ENCODE measurements at places on chromosomes 2 and 18. TPM values are rescaled to one million over a fixed set of nuclear protein-coding genes. Genes with fewer than 3 reads are reported as not detected.

IL1B gene
- total RNA-seq = not detected

DNA sequence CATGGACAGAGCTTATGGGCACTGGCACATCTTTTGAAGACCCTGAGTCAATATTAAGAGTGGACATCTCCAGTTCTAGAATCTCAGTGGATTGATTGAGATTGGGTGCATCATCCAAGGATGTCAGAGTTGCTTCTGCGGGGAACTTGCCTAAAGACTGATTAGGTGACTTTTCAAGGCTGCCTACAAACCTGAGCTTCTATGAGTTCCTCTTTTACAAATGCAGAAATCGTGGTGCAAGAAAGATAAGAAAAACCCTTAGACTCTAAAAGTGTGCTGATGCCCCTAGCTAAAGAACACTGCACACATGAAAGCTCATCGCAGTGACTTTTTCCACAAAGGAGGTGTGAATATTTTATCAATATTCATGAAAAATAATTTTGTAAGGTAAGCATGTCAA, 86.8 kb upstream of the NEDD4L start:
- H3K27me3 ChIP-seq = no peaks in the 10 kb centered on the region
- no peak overlapping the region for H3K4me3 ChIP-seq

DNA sequence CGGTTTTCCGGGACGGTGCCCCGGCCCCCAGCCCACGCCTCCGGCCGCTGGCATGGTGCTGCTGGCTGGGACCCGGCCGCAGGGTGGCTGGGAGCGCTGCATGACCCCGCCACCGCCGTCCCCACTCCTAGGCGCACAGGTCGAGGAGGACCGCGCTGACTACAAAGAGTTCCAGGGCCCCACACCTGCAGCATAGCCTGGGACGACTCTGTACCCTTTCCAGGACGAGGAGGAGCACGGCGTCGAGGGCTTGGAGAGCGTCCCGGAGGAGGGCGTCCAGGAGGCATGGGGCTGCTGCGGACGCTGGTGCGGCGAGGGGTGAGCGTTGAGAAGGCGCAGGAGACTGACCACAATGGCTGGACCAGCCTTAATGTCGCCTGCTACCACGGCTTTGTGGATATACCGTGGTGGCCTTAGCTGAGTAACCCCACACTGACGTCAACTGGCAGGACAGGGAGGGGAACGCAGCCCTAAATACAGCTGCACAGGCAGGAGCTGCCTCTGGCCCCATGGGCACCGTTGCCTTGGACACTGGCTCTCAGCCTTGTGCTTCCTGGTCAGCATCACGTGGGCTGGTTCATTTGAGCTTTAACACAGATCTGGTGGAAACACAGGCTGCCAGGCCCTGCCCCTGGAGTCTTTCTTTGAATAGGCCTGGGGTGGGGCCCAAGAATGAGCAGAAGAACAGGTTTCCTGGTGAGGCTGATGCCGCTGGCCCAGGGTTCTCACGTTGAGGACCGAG, 40.9 kb upstream of the TRIM43B start:
- H3K4me1 ChIP-seq = peaks cover 4% of the 10 kb centered on the region
- no peaks in the 10 kb centered on the region for H3K27me3 ChIP-seq
- peak overlapping the region; percentile 43 for H3K4me3 ChIP-seq
- no peak for DNase-seq
- no peaks in the 10 kb centered on the region for H3K36me3 ChIP-seq
- no peak overlapping the region for H3K27ac ChIP-seq

- H3K27me3 ChIP-seq = no peaks in the 10 kb centered on the region
- no peak overlapping the region for H3K27ac ChIP-seq
- no peaks in the 10 kb centered on the region for H3K4me1 ChIP-seq
- H3K4me3 ChIP-seq = no peak overlapping the region
- no peak for DNase-seq
These were observed 503.1 kb upstream of the PKDCC start for GRCh38 chr2:41544709-41545108.

- H3K27me3 ChIP-seq = peaks cover 2% of the 10 kb centered on the region
- H3K4me3 ChIP-seq = peak overlapping the region; percentile 63
- H3K27ac ChIP-seq = no peak overlapping the region
- no peaks in the 10 kb centered on the region for H3K36me3 ChIP-seq
- H3K4me1 ChIP-seq = peaks cover 11% of the 10 kb centered on the region
- DNase-seq = peak; percentile 8
These were observed 452 bp downstream of the RAPH1 start for GRCh38 chr2:203534621-203535077.

DNA sequence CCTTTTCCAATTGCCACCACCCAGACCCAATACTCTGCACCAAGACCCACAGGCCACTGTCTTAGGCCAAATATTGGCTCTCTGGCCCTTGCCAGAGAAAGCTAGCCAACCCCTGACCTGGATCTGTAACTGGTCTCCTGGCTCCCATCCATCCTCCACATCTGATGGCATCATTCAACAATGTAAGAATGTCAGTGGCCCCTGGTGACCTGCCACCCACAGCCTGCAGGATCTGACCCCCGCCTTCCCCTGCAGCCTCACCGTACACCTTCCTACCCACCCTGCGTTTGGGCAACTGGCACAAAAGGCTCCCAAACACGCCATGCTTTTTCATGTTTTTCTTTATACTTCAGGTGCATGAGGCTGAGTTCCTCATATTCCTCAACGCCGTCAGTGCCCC, 60.0 kb upstream of the ASAP2 start:
- no peaks in the 10 kb centered on the region for H3K36me3 ChIP-seq
- DNase-seq = no peak
- H3K4me1 ChIP-seq = no peaks in the 10 kb centered on the region

GRCh38 chr18:2981212-2981728, 31.7 kb downstream of the LPIN2 start:
- no peaks in the 10 kb centered on the region for H3K36me3 ChIP-seq
- no peaks in the 10 kb centered on the region for H3K27me3 ChIP-seq
- H3K27ac ChIP-seq = peak overlapping the region; percentile 47
- DNase-seq = peak; percentile 26
- H3K4me3 ChIP-seq = peak overlapping the region; percentile 68
- peaks cover 80% of the 10 kb centered on the region for H3K4me1 ChIP-seq

DNA sequence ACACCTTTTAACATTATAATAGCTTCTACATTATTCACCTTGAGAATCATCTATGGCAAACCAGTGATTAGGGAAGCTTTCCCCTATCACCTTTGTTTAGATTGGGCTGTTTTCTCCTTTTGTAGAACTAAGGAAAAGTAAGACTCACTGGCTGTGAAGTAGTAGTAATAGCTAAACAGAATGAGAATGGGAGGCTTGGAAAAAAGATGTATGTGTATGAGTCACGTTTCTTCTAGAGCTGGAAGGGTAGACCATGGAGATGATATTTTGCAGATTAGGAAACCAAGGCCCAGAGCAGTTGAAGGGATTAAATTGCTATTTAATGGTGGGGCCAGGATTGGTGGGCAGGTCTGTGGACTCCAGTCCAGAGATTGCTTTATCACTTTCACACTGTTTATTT, 214.5 kb downstream of the MCFD2 start:
- H3K27ac ChIP-seq = no peak overlapping the region
- no peak overlapping the region for H3K4me3 ChIP-seq
- no peaks in the 10 kb centered on the region for H3K36me3 ChIP-seq

- H3K27ac ChIP-seq = no peak overlapping the region
- no peak for DNase-seq
- peaks cover 50% of the 10 kb centered on the region for H3K4me1 ChIP-seq
- no peaks in the 10 kb centered on the region for H3K36me3 ChIP-seq
- H3K4me3 ChIP-seq = no peak overlapping the region
- no peaks in the 10 kb centered on the region for H3K27me3 ChIP-seq
These were observed 5.9 kb downstream of the PMAIP1 start for GRCh38 chr18:59905686-59906091.

SGO2 gene
- total RNA-seq = 19.9 TPM

CCNT2 gene
- 36.8 TPM for total RNA-seq

DNA sequence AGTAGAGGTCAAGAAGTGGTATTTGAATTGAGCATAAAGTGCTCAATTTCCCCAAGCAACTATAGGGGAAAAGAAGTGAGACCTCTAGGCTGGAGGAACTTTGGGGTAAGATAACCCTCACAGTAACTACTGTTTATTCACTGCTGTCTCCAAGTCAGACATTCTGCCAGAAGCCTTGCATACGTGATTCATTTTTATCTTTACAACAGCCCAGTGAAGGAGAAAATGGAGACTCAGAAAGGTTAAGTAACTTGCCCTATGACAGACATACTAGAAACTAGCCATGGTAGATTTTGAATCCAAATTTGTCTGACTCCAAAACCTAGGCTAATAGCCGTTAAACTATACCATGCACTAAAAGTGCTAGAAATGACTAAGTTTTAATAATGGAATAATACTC, 28.4 kb downstream of the DNAJC10 start:
- H3K4me1 ChIP-seq = no peaks in the 10 kb centered on the region
- H3K27me3 ChIP-seq = no peaks in the 10 kb centered on the region
- no peak for DNase-seq
- peaks cover 12% of the 10 kb centered on the region for H3K36me3 ChIP-seq
- H3K27ac ChIP-seq = no peak overlapping the region

DNA sequence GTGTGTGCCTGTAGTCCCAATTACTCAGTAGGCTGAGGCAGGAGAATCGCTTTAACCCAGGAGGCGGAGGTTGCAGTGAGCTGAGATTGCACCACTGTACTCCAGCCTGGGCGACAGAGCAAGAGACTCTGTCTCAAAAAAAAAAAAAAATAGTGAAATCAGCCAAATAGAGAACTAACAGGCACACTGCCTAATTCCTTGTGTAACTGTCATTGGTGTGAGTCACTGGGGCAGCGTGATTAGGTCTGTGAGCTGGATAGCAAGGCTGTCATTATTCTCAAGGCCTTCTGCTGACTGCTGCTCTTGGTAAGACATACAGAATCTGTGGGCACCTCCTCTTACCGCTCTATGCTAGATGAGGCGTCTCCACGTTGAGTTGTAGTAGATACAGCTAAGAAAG, 270.3 kb downstream of the NEDD4L start:
- no peak overlapping the region for H3K4me3 ChIP-seq
- H3K27me3 ChIP-seq = no peaks in the 10 kb centered on the region
- H3K36me3 ChIP-seq = no peaks in the 10 kb centered on the region
- no peak for DNase-seq
- H3K4me1 ChIP-seq = peaks cover 44% of the 10 kb centered on the region

FBXO41 gene
- 25.3 TPM for total RNA-seq

DNA sequence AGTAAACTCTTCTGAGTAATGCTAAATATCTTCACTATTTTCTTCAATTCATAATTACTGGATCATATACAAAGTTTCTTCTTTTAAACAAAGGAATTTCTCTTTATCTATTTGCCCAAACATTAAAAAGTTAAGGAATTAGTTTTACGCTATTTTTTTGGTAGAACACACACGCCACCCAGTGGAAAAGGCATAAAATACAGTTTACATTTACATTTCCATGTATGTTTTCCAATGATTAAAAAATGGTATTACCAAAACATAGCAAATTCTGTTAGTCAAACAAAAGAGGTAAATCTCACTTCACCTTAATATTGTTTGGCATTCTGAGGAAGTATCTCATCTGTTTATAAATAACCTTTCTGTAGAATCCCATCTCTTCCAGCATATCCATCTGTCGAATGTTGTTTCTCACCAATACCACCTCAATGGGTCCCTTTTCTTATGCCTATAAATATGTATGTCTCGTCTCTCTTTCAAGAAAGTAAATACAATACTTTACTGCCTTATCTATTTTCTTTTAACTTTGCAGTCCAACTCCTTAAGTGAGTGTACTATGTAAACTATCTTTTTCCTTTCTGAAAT, 7.2 kb downstream of the BOLL start:
- no peak overlapping the region for H3K27ac ChIP-seq
- no peak overlapping the region for H3K4me3 ChIP-seq
- H3K36me3 ChIP-seq = no peaks in the 10 kb centered on the region

PPIL3 gene
- 31.0 TPM for total RNA-seq

DNA sequence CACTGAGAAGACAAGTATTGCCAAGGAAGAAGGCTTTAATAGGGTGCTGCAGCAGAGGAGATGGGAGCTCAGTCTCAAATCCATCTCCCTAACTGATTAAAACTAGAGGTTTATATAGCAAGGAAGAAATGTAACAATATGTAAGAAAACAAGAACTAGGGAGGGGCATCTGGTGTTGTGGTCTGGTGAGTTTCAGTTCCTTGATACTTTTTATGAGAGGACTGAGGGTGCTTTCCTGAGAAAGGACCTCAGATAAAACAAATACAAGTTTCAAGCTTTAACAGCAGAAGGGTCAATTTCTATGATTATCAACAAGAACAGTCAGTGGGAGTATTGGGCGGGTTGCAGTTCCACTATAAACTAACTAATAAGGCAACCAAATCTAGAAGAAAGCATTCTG, 1967.5 kb downstream of the SUCLG1 start:
- no peak for DNase-seq
- H3K4me3 ChIP-seq = no peak overlapping the region
- no peaks in the 10 kb centered on the region for H3K36me3 ChIP-seq

PAX3 gene
- not detected for total RNA-seq

ERCC3 gene
- 52.8 TPM for total RNA-seq

- no peak overlapping the region for H3K27ac ChIP-seq
- DNase-seq = no peak
- no peaks in the 10 kb centered on the region for H3K4me1 ChIP-seq
- H3K27me3 ChIP-seq = no peaks in the 10 kb centered on the region
- no peaks in the 10 kb centered on the region for H3K36me3 ChIP-seq
These were observed 167.1 kb upstream of the STK17B start for GRCh38 chr2:196338440-196338839.

- no peak overlapping the region for H3K27ac ChIP-seq
- H3K27me3 ChIP-seq = no peaks in the 10 kb centered on the region
- no peaks in the 10 kb centered on the region for H3K36me3 ChIP-seq
- DNase-seq = no peak
- no peak overlapping the region for H3K4me3 ChIP-seq
These were observed 3.5 kb upstream of the RAB27B start for GRCh38 chr18:54824761-54825160.

DNA sequence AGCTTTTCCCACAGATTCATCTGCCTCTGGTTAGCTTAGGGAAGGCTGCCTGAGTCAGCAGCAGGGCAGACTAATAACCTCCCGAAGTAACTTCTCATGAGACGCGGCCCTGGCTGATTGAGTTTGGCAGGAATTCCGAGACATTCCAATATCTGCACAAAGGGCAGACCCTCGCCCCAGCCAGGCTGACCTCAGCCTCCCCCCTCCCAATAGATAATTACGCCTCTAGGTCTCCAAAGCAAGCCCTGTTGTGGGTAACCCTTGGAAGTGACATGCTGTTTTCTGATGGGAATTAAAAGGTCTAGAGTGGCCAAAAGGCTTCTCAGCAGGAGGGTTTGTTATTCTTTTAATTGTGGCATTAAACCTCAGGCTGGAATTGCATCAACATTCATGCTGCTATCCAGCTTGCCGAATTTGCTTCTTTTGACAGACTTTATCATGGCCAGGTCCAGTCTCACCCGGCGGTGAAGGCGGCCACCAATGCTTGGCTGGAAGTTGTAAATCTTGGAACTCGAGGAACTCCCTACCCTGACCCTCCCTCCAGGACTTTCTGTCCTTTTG, 98.0 kb upstream of the SLC14A2 start:
- no peak overlapping the region for H3K27ac ChIP-seq
- no peaks in the 10 kb centered on the region for H3K36me3 ChIP-seq
- no peak overlapping the region for H3K4me3 ChIP-seq
